Panc1 (cell line): ENCODE measurements at places on chromosomes 13 and 19.

GRCh38 chr13:107846642-107847041 is 368.7 kb downstream of the LIG4 start:
- no peak for DNase-seq

- DNase-seq: no peak
These were observed at the start of gene SCN1B for GRCh38 chr19:35030257-35031071. Gene SCN1B (plus strand): TSS chr19:35030470. CDS start chr19:35030821, 351 bp downstream.

GRCh38 chr13:98267080-98267912 is 90.2 kb upstream of the RNF113B start:
- no peak for DNase-seq

GRCh38 chr13:88704600-88705275 is 1033.6 kb downstream of the SLITRK5 start:
- DNase-seq: no peak

- no peak for DNase-seq
These were observed 197.3 kb downstream of the LHFPL6 start for GRCh38 chr13:39405596-39406205.

DNA sequence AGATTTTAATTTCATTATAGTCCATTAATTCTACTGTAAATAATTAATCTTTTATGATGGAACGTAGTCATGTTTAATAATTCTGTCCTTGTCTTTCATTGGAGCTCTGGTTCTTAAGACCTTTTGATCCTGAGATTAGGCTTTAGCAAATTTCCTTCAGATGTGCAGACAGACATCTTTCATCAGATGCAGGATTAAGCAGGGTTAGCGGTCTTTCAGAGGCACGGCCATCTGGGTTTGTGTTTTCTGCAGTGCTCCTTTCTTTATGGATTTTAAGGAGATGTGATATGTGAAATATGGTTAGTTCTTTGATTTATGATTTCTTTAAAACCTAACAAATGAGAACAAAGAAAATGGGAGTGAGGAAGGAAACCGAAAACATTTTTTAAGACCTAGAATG is 643.9 kb upstream of the SGCG start:
- DNase-seq: no peak

GRCh38 chr19:18551631-18552030 is 6.0 kb upstream of the KXD1 start:
- DNase-seq: no peak

DNA sequence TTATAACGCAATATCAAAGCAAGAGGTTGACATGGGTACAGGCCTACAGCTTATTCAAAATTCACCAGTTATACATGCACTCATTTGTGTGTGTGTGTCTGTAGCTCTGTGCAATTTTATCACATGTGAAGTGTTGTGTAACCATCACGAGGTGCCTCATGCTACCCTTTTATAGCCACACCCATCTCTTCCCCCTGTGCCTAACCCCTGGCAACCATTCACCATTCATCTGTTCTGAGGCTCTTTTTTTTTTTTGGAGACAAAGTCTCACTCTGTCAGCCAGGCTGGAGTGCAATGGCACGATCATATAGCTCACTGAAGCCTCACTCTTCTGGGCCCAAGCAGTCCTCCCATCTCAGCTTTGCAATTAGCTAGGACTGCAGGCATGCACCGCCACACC is 78.4 kb downstream of the DPF1 start:
- DNase-seq: no peak

- no peak for DNase-seq
These were observed 897 bp downstream of the ETHE1 start for GRCh38 chr19:43525836-43526771.

GRCh38 chr13:49760558-49760957 is 31.9 kb downstream of the KPNA3 start:
- no peak for DNase-seq

GRCh38 chr13:38821770-38822551 is 135.1 kb downstream of the FREM2 start:
- no peak for DNase-seq

DNA sequence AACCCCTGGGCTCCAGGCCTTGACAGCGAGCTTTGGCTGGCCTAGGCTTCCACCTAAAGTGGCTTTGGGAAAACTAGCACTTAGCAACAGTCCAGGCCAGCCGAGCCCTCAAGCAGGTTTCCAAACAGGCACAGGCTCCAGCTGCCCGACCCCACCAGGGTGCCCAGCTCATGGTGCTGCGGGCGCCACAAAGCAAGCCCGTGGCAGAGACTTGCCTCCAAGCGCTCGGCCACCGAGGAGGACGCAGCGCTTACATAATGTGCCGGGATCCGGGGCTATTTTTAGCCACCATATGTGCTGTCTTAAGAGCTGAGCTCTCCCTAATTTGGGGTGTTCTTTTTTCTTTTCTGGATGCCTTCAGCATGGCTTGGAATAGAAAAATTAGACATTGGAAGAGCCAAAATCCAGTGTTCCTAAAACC is 56.1 kb upstream of the F7 start:
- no peak for DNase-seq

GRCh38 chr19:17323964-17324332 is 10.7 kb downstream of the ANO8 start:
- DNase-seq: no peak

GRCh38 chr13:51291341-51291740 is 48.1 kb upstream of the SERPINE3 start:
- DNase-seq: no peak

DNA sequence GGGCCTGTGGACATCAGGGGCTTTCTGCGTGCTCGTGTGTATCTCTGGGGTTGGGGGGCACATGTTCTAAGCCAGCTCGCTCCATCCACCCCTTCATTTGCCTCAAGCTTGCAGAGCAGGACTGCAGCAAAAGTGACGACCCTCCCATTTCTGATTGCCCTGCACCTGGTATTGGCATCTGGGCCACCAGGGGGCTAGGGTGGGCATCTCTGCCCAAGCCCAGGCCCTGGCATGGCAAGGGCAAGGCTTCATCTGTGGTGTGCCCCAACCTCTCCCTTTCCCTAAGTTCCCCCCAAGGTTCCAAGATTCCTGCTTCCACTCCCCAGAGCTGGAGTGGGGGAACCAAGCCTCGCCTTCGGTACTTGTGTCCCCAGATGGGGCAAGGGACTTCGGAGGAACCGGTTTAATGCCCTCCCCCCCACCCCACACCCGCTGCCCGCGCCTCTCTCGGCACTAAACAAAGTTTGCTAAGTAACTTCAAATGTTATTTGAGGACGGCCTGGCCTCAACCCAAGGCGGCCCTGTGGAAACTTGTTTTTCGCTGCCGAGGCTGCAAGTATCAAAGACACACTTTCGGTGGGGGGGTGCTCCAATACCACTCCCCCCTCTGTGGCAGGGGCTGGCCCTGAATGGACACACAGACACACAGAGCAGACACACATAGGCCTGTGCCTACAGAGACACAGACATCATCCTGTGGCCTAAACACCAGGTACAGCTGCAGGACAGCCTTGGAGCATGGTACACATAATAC is 12.2 kb downstream of the NFIX start:
- DNase-seq: no peak

GRCh38 chr19:49390131-49390928 is 2.3 kb downstream of the KASH5 start:
- no peak for DNase-seq

DNA sequence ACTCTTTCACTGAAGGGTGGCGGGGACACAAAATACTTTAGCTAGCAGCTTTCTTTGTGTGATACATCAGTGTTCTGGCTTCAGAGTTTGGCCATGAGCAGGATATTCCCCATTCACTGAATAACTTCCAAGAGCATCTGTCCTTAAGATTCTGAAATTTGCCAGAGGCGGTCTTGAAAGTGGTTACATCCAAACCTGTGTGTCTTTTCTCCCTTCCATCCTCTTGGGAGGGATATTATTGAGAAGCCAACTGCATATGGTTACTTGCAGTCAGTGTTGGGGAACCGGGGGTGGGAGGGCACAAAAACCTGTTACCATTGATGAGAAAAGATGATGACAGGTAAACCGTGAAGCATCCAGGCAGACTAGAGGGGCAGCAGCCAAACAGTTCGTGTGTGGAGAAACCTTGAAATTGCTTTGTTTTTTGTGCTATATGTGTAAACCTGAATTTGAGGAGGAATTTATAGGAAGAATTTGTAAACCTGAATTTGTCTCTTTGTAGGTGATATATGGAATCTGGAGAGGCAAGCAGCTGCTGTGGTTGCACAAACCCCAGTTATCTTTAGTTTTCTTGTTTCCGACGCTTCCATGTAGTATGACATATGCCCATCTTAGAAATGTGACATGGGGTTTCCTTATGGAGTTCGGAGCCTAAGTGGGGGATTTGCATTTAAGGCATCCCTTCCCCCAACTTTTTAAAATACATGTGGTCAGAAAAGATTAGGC is 104.8 kb downstream of the WDFY2 start:
- DNase-seq: no peak

- DNase-seq: no peak
These were observed 966 bp downstream of the JUNB start for GRCh38 chr19:12792051-12792852.

DNA sequence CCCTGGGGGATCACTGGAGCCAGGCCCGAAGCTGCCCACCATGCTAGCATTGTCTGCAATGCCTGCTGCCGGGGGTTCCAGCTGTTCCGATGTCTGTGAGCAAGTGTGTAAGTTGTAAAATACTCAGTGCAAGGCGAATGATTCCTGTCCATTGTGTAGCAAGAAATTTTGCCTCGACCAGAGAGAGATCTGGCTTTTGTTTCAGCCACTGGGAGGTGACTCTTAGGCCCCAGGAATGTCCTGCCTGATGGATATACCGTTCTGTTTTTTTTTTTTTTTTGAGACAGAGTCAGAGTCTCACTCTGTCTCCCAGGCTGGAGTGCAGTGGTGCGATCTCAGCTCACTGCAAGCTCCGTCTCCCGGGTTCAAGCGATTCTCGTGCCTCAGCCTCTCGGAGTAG is 7.3 kb upstream of the GADD45B start:
- DNase-seq: no peak

GRCh38 chr13:61857198-61857597 is 441.5 kb upstream of the PCDH20 start:
- no peak for DNase-seq

DNA sequence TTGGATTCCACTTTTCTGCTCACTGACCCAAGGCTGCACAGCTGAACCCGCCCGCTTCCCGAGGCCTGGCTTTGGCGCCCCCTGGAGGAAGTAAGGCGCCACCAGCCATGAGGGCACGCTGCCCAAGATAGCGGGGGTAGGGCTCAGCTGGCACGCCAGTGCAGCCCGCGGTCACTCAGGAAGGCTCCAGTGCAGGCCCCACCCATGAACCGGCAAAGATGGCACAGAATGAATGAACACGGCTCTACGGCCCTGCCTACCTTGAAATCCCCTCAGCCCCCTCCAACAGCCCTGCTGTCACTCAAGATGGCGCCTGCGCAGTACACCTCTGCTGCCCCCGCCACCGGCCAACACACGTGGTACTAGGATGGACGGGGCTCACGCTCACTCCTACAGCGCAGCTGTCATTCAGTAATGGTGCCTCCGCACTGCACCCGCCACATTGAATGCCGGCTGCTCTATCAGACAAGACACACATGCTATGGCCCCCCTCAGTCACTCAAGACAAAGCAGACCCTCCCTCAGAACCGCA is 3.0 kb downstream of the PEG3 start:
- no peak for DNase-seq

GRCh38 chr13:74201530-74201929 is 67.3 kb upstream of the KLF12 start:
- no peak for DNase-seq

DNA sequence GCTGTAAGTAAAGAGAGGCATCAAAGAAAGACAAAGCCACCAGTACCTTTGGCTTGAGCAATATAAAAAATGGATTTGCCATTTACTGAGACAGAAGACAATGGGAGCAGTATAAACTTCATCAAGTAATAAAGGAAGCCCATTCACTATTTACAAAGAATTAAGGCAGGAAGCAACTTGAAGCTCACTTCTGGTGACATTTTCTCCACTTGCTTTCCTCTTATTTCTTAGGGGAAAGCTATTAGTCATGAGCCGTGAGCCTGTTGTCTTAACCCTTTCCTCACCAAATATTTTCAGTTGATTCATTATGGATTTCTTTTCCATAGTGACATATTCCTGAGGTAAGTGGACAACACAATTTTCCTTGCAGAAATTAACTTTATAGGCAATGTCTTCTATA is 156.8 kb downstream of the DNAJC3 start:
- DNase-seq: no peak
